Amniotic epithelial cell (primary cell): ENCODE measurements at places on chromosomes 3 and 15.

GRCh38 chr15:84023636-84024035 is 211.9 kb upstream of the GOLGA6L4 start:
- DNase-seq, result peak; percentile 41

GRCh38 chr3:195170496-195170895 is 100.5 kb downstream of the XXYLT1 start:
- no peak for DNase-seq

GRCh38 chr3:110567029-110567428 is 504.6 kb upstream of the NECTIN3 start:
- DNase-seq, result no peak

- DNase-seq, result no peak
Observed at GRCh38 chr3:149292666-149293065, 40.8 kb downstream of the TM4SF18 start.

DNA sequence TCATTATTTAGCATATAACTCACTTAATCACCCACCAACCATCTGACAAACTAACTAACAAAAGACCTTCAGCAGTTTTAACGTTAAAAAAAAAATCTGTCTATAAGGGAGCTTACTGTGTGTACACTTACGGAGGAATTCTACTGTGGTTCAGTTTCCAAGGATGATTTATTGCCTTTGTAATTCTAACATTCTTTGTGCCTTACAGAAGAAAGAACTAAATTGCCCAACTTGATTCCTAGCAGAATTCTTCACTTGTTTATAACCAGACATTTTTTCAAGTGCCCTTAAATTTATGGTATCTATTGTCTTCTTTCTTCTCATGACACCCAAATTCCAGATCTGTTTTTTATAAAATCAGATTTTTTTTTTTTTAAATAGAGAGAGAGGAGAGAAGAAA is 119.7 kb upstream of the IGSF10 start:
- DNase-seq, result peak; percentile 98

GRCh38 chr3:47108546-47108945 is 55.4 kb downstream of the SETD2 start:
- no peak for DNase-seq

- DNase-seq, result no peak
Observed at GRCh38 chr3:194675680-194676079, 3.7 kb upstream of the LSG1 start.

GRCh38 chr3:182911782-182912111 is 68.6 kb downstream of the DCUN1D1 start:
- DNase-seq, result peak; percentile 19

GRCh38 chr3:167884481-167884880 is 149.0 kb downstream of the SERPINI1 start:
- no peak for DNase-seq

- no peak for DNase-seq
Observed at GRCh38 chr3:27861046-27862036, 139.2 kb upstream of the EOMES start.

DNA sequence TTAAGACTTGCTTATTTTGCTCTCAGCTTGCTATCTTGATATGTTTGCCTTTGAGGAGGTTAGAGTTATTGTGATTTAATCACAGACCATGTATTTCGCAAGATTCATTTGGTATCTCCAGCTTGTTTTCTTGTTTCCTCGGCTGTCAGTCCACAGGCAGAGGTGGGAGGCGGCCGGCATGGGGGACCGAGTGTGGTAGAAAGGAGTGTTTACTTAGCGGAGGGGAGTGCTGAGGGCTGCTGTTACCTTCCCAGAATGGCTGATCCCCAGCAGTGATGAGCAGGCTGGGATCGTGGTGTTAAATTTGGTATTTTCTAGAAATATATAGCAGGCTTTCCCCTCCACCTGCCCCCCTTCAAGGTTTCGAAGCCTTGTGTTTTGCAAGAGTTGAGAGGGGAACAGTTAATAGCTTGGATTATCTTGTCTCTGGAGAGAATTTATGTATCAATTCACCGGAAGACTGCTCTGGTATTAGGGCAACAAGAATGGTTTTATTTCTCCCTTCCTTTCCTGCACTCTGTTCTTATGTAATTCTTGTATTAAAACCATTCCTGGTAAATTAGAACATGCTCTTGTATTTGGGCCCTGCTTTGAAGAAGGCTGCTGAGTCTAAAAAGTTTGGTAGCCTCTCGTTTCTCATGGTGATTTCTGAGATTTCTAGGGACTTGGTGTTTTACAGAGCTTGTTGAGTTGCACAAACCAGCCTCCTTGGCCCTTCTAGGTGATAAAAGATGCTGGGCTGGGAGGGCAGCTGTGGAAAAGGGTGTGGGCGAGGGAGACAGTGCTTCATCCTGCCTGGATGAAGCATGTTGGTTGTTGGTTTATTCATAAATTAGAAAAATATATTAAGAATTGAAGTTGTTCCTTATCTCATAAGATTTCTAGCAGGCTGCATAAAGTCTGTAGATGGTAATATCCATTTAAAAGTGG is 151.4 kb downstream of the IGF1R start:
- peak; percentile 98 for DNase-seq

DNA sequence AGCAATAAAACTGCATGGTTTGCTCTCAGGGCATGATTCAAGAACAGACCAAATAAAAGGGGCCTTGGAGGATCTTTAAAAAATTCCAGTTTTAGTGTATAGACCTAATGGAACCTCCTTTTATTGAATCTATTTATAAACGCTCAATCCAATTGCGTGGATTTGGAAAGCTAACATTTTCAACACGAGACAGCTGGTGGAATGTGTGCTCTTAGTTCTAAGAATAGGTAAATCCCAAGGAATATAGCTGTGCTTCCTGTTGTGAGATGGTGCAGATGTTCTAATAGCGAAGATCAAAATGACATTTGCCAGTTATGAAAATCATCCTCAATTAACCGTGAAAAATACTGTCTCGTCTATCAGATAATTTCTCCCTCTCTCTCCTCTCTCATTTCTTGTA is 192.5 kb downstream of the ATP10A start:
- DNase-seq, result no peak

DNA sequence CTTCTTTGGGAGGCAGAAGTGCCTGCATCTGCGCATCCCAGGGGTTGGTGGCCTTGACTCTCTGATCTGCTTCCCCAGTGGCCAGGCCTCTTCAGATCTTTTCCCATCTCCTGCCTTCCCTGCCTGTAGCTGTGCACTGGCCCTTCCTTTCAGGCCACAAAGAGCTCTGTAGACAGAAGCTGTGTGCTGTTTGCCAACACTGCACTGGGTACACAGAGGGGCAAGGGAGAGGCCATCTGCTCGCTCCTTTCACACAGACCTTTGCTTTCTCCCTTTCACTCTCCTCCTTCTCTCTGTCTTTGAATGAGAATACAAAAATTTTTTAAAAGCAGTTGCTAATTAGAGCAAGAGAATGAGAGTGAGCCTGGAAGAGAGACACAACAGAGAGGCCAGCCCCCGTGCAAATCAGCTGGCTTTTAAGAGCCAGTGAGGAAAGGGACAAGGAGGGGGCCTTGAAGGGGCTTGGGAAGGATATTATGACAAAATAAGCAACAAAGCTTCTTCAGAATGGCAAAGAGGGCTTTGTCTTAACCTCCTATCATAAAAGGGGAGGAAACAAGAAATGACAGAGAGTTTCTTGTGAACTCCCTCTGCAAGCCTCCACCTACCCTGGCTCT is 170.9 kb downstream of the EPHB1 start:
- DNase-seq, result no peak
